Osteocyte (in vitro differentiated cells): ENCODE measurements at places on chromosomes 5 and 9. TPM values are rescaled to one million over a fixed set of nuclear protein-coding genes. Genes with fewer than 3 reads are reported as not detected.

DNA sequence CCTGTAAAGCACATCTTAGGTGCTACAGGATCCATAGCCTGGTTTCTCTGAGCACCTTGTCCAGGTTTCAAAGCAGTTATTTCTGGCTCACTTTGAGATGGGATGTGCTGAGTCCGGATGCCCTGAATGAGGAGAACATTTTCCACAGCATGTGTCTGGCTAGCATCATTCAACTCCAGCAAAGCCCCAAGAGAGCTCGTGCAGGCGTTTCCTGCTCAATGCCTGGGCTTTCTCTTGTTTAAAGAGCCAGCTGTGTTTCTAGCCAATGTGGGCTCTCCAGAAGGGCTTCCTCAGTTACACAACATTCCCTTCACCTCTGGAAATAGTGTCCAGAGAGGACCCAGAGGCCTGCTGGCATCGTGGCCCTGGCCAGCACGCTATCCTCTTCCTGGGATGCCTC is 411.7 kb downstream of the DMAC1 start:
- DNase-seq: no peak

DNA sequence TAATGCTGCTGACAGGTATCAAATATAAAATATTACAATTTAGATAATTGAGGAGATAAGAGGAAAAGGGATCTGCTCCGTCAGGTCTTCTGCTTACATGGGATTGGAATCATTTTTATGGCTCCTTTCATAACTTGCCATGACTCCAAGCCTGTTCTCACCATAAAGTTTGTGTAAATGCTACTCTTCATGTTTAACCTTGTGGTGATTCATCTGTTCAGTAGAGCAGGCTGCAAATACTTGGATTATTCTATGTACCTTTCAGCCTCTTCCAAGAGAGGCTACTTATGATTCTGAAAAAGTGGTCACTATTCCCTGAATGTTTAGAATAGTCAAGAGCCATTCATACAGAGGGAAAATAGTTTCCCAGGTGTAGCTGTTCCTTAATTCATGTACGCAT is 66.9 kb downstream of the SLC44A1 start:
- DNase-seq: no peak

The BHMT2 gene
- not detected in 2 replicates for total RNA-seq

- DNase-seq: no peak
Measured at GRCh38 chr9:27572566-27572917, 739 bp downstream of the C9orf72 start.

DNA sequence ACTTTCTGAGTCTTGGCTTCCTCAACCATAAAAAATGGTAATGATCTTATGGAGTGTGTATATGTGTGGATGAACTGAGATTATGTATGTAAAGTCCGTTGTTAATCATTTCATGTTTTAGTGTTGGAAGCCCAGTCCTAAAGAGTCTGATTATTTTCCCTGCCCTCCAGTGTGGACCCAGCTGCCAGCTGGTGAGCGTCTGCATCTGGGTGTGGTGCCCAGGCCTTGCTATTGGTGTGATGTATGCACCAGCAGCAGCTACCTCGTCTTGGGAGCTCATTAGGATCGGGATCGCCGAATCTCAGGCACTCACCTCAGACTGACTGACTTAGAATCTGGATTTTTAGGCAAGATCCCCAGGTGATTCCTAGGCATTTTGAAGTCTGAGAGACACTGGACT is 63.8 kb downstream of the LRRC70 start:
- no peak for DNase-seq

- no peak for DNase-seq
Measured at GRCh38 chr9:34443976-34444375, 14.4 kb downstream of the FAM219A start.

The PTGDS gene
- total RNA-seq: 123 and 129 TPM in 2 replicates

The DDX4 gene
- total RNA-seq: not detected in 2 replicates

DNA sequence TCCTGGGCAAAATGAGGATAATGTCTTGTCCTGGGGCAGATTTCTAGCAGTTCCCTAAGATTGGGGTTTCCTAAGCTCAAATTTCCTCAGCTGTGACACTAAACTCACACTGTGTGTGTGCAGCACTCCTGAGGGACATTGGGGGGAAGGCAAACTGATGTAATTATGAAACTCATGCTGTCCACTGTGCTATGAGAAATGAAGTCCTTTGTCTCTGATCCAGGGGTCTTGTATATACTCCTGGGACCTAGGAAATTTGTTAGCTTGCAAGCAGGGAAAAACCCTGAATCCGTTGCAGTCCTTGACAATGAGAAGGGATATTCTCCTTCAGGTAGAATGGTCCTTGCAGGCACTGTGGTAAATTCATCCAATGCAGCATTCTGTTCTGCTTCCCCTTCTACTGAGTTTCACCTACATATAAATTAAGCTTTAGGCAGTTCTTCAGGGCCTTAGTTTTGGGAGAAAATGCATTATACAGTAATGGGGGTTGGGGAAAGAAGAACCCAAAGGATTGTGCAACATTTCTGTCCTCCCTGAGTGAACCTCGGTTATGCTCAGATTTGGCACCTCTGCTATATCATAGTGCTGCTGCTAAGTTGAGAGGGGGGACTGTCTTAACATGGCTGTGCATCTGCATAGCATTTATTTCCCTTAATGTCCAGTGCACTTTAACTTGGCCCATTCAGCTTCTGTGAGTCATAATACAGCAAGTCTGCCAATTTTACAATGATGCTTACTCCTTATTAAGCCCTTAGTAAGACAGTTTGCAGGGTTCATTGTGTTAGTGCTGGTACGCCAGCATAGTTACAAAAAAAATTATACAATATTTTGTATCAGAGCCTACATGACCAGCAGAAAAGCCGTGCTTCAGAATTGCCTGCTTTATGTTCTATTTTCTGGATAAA is 80.2 kb downstream of the PJA2 start:
- no peak for DNase-seq

DNA sequence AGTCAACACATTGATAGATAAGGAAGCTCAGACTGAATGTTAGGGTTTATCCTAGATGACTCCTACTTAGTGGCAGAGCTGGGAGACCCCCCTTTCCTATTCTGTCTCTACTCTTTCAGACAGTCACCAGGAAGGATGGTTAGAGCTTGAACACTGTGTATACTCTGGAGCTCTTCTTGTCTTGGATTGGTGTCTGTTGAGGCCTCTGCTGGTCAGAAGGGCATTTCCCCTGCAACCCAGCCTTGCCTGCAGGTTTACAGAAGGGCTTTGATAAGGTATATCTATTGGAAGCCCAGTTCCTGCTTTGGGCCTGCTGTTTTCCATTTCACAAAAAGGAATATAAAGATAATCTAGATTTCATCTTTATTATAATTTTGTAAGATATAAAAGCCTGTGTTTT is 71.8 kb downstream of the KDM4C start:
- DNase-seq: no peak

DNA sequence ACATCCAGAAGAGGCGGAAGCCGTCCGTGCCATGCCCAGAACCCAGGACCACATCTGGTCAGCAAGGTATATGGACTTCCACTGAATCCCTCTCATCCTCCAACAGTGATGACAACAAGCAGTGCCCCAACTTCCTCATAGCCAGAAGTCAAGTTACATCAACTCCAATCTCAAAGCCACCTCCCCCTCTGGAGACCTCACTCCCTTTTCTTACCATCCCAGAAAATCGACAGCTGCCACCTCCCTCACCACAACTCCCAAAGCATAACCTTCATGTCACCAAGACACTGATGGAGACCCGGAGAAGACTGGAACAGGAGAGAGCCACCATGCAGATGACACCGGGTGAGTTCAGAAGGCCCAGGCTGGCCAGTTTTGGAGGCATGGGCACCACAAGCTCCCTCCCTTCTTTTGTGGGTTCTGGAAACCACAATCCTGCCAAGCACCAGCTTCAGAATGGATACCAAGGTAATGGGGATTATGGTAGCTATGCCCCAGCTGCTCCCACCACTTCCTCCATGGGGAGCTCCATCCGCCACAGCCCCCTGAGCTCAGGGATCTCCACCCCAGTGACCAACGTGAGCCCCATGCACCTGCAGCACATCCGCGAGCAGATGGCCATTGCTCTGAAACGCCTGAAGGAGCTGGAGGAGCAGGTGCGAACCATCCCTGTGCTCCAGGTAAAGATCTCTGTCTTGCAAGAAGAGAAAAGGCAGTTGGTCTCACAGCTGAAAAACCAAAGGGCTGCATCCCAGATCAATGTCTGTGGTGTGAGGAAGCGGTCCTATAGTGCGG is 130.3 kb upstream of the DMRT1 start:
- DNase-seq: no peak

DNA sequence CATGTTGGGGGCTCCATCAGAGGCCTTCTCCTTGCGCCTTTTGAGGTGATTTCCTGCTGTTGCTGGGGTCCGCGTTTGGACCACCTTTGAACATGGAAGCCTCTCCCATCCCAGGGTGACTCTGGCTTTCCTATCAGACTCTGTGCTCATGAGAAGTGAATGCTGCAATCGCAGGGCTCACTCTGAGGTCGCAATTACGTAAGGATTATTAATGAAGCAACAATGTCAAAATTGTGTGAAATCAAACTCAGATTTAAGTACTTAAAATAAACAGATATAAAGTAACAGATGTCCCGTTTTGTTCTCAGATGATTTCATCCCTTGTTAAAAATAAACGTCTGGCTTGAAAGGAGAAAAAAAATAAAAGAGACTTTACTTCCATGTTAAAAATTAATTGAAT is 634.2 kb downstream of the BNC2 start:
- no peak for DNase-seq

DNA sequence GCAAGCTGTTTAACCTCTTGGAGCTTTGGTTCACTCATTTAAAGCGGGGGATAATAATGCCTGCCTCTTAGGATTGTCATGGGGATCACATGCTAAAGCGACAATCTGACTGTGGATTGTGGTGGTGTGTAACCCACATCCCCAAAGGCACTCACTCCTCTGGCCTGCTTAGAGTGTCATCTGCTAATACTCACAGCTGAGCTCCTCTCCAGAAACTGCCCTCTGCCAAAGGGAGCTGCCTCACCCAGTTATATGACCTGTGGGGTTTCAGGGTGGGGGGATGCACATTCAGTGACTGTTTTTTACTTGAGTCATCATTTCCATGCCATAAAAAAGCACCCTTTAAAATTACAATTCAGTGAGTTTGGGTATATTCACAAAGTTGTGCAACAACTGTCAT is 110.0 kb upstream of the SPOCK1 start:
- no peak for DNase-seq

The LECT2 gene
- not detected in 2 replicates for total RNA-seq

- no peak for DNase-seq
Measured at GRCh38 chr9:68781928-68782327, 76.9 kb downstream of the PIP5K1B start.

DNA sequence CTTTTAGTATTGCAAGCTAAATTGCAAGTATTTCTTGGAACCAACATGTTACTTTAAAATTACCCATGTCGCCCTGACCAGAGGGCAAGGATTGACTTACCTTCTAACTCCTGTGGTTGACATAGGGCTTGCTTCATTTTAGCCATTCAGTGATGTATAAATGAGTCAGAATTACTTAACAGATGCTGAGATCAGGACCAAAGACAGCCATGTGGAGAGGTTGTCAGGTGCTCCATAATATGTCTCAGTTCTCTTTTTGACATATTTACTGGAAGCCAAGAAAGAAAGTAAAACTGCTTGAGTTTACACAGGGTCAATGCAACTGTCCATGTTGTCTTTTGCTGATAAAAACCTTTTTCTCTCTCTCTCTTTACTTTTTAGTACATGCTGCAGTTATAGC is 33.2 kb downstream of the F2RL2 start:
- DNase-seq: no peak

The MYOT gene
- total RNA-seq: not detected in 2 replicates

The ACTBL2 gene
- total RNA-seq: not detected in 2 replicates

DNA sequence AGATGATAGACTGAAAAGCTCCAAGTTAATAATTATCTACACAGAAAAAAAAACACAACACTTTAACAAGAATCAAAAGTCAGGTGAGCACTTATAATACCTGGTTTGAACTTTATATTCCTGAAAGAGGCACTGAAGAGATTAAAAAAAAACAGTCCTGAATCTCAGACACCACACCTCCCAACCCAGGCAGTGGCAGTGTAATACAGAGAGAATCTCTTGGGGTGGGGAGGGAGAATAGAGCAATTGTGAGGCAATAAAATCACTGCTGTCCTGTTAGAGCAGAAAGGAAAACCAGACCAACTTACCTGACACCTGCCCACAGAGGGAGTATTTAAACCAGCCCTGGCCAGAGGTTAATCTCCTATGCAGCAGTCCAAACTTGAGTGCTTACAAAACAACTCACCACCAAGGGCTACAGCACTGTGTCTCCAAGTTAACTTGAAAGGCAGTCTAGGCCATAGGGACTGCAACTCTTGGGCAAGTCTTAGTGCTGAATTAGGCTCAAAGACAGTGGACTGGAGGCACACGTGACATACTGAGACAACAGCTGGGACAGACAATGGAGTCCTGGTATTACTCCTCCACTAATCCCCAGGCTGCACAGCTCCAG is 54.2 kb downstream of the SLCO4C1 start:
- no peak for DNase-seq

GRCh38 chr5:171989946-171990712 is 16.3 kb downstream of the FBXW11 start:
- DNase-seq: no peak
